IPS DF 19.7 (cell line): ENCODE measurements at places on chromosomes 1 and 21.

GRCh38 chr1:43506233-43506632 lies 24.4 kb upstream of the PTPRF start:
- DNase-seq = no peak

GRCh38 chr1:38958967-38959366 lies 17.3 kb upstream of the RHBDL2 start:
- no peak for DNase-seq

GRCh38 chr1:202976633-202977032 lies 9.6 kb upstream of the CYB5R1 start:
- DNase-seq = no peak

DNA sequence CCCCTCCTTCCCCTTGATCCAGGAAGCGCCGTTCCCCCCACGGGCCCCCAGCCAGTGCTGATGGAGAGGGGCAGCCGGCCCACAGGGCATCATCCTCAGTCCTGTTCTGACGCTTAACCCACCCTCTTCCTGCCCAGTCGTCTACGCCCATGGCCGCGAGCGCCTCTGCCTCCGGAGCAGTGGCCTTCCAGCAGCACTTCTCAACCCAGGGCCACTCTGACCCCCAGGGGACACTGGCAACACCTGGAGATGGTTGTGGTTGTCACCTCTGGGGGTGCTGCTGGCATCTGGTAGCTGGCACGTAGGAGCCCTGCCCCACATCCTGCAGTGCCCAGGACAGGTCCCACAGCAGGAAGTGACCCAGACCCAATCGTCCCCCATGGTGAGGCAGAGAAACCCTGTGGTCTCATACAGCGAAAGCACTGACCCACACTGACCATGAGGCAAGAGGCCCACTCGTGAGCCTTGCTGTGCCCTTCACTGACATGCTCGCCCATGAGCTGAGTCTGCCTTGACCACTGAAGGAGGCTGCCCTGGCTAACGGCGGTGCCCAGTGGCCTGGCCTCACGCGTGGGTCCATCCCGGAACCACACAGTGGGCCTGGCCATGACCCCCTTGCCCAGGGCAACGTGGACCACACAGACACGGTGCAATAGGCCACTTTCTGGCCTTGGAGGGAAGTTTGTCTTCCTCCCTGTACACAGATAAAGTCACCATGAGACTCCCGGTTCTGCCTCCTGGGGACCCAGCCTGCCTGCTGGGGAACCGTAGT lies 96.8 kb upstream of the ARHGEF16 start:
- DNase-seq = no peak

- no peak for DNase-seq
Observed at GRCh38 chr21:31967334-31967733, 94.5 kb downstream of the HUNK start.

DNA sequence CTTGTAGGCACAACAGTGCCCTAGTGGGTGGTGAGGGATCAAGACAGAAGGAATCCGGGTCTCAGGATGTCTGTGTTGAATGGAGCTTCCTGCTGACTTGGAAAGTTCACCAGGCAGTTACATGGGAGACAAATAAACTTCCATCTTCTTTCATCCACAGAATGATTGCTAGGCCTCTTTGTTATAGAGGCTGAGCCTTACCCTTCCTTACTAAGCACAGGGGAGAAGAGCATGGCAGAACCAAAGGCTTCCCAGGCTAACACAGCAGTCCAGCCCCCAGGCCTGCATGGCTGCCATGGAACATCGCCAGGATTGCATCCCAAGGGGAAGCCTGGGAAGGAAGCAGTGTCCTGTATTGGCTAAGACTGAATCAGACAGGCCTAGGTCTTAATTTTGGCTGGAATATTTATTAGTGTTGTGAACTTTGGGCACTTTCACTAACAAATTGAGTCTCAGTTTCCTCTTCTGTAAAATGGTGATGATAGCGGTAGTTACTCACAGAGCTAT lies 18.7 kb downstream of the HEYL start:
- no peak for DNase-seq

DNA sequence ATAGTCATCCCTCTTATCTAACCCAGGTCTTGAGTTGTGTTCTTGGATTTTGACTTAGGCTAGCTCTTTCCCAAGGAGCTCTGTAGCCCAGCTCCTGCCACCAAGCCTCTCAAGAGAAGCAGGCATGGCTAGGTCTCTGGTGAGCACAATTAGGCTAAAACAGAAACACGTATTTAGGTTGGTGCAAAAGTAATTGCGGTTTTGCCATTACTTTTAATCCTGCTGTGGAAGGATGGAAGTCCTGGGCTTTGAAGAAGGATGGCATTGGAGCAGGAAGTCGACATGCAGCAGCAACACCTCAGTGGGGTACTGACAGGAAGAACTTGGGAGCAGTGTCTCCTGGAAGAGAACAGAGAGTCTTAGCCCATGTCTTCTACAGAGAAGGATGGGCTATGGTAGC lies 80.0 kb upstream of the CCDC190 start:
- DNase-seq = no peak

DNA sequence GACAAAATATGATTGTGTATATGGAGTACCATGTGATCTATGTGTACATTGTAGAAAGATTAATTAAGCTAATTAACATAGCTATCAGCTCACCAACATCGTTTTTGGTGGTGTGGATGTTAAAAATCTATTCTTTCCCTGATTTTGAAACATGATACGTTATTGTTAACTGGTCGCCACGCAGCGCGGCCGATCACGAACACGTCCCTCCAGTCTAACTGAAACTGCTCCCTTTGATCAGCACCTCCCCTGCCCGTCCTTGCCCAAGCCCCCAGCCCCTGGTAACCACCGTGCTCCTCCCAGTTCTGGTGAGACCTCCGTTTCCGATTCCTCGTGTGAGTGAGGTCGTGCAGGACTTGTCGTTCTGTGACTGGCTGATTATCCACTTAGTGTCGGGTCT lies 67.0 kb downstream of the AGPAT3 start:
- DNase-seq = no peak

GRCh38 chr1:111219557-111220286 lies 7.8 kb upstream of the CHI3L2 start:
- DNase-seq = no peak

DNA sequence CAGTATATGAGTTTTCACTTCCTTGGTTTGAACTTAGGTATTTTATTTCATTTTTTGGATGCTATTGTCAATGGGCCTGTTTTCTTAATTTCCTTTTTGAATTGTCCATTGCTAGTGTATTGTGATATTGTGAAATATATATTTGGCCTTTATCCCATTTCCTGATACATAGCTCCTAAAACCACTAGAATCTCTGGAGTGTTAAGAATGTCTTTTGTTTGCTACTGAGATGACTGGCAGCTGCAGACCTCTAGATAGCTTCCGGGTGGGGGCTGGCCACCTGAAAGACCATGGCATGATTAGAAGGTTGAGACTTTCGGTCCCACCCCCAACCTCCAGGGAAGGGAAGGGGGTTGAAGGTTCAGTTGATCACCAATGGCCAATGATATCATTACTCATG lies 245.4 kb downstream of the KCNJ6 start:
- no peak for DNase-seq

DNA sequence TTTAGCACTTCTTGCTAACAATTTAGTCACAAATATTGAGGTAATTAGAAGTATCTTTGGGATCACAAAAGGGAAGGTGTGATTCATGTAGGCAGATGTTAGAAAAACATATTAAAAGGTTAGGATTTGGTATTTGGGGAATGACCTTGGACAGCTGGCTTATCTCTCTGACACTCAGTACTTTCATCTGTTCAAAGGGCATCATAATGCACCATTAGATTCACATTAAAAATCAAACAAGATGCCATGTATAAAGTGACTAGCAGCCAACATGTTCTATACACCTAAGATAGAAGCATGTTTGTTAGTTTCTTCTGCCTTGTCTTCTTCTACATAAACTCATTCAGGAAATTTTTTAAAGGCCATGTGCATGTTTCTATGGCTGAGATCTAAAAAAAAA lies 56.5 kb upstream of the ESRRG start:
- DNase-seq = no peak

DNA sequence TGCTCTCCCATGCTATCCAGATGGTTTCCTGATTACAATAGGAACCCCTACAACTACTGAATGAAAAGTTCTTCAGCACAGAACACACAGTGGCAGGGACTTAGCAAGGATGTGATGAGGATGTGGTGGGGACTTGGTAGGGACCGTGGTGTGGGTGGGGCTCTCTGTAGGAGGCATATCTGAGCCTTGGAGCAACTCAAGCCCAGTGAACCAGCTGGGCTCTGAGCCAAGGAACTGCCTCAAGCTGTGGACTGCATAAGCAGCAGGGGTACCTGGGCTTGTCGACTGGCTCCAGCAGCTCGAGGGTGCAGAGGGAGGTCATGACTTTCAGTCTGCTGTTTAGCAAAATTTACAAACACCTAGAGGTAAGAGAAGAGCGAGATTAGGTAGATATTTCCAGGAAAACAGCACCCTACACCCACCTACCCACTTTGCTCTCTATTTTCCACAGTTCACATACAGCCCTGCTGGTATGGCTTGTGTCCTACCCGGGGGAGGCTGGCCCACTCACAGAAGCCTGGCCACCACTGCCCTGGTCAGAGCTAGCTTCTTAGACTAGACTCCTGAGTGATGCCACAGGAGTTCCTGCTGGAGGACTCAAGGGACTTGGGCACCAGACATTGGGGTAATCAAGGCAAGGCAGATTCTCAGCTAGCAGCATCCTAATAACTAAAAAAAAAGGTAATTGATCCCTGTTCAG lies 86.8 kb upstream of the GCLM start:
- DNase-seq = no peak

DNA sequence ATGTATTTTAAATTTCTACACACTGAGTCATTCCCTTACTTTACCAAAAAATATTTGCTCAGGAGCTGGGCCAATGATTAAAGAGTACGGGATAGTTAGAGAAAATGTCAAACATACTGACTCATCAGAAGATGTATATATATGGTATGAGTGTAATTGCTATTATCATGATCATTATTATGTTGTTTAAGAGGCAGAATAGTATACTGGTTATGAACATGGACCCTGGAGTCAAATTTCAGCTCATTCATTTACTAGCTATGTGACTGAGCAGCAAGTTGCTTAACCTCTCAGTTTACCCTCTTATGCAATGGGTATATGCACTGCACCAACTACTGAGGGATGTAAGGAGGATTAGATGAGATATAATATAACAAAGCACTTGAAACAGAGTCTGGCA lies 41.2 kb upstream of the USH2A start:
- DNase-seq = no peak

DNA sequence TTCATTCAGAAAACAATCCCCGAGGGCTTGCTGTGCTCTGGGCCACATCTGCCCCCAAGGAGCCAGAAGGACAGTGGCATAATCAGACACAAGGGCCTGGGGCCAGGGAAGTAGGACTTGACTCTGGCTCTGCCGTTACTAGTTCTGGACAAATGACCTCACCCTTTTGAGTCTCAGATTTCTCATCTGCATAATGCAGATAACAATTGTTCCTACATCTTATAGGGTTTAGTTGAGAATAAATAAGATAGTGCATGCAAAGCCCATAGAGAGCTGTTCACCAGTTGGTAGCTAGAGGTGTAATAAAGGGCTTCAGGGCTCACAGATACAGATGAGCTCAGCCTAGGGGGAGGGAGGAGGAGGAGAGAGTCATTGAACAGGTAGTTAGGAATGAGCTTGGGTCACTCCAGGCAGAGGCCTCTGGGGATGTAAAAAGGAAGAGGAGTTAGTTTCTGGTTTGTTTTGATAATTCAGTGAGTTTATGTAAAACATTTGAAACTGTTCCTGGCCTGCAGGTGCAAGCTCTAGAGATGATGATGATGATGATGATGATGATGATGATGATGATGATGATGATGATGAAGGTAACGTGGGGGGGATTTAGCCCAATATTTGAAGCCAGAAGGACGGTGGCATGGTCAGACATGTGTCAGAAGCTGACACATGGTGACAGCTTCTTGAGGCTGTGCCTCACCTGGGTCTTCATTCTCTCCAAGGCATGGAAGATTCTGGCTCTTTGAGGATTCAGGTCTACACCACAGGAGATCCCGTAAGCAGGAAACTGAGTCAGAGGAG lies 858 bp downstream of the LACTBL1 start:
- DNase-seq = no peak

GRCh38 chr21:35227786-35228185 lies 178.7 kb upstream of the RUNX1 start:
- DNase-seq = no peak

DNA sequence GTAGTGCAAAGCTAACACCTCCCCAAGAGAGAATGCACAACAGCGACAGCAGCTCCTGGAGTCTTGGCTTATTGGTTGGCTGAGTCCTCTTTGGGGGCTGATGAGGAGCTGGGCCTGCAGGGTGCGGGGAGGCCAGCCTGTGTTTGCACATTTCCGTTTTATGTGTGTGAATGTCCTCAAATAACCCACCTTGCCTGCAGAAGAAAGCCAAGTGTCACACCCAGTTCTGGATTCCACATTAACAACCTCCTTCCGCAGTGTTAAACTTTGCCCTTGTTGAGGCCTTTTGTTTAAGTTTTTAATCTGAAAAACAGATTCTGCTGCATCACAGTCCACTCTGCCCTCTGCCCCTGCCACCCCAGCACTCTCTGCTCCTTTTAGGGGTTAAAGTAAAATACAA lies 274.5 kb downstream of the TM2D1 start:
- no peak for DNase-seq

DNA sequence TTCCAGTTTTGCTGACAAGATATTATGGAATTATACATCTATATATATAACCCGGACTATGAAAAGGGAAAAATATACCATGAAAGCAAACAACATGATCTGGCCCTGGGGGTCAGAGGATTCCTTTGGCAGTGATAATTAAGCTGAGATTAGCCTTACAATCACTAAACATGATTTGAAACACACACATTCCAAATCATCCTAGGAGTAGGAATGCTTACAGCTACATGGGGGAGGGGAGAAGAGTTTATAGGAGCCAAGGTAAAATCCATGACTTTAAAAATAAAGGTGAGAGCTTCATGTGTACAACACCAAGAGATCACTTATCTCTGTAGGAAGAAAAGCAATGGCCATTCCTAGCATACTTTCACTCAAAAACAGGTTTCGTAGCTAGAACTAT lies 57.6 kb downstream of the AKT3 start:
- no peak for DNase-seq

GRCh38 chr1:85864727-85865126 lies 156.5 kb upstream of the ZNHIT6 start:
- DNase-seq = no peak

- no peak for DNase-seq
Observed at GRCh38 chr1:243258731-243259130, 2.9 kb downstream of the SDCCAG8 start.

DNA sequence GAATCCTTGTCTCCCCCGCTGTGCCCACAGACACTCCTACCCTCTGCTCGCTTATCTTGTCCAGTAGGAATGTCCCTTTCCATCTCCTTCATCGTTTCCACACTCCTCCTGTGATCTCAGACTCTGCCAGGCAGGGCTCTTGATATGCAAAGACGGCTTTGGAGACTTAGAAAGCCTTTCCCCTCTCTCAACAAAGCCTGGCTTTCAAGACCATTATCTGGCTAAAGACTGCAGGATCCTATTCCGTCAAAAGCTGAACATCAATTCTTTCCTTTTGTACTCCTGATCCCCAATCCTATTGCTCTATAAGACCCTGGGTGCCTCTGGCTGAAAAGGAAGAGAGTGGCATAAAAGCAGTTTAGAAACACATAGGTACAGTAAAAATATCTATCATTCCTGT lies 63.9 kb downstream of the SDC3 start:
- DNase-seq = no peak
